Stimulated activated CD4-positive, alpha-beta T cell treated with anti-CD3 and anti-CD28 coated beads, Interleukin-15, amount 100 ng/mL, for 48 hours (primary cell): ENCODE measurements at places on chromosomes 13 and 19.

DNA sequence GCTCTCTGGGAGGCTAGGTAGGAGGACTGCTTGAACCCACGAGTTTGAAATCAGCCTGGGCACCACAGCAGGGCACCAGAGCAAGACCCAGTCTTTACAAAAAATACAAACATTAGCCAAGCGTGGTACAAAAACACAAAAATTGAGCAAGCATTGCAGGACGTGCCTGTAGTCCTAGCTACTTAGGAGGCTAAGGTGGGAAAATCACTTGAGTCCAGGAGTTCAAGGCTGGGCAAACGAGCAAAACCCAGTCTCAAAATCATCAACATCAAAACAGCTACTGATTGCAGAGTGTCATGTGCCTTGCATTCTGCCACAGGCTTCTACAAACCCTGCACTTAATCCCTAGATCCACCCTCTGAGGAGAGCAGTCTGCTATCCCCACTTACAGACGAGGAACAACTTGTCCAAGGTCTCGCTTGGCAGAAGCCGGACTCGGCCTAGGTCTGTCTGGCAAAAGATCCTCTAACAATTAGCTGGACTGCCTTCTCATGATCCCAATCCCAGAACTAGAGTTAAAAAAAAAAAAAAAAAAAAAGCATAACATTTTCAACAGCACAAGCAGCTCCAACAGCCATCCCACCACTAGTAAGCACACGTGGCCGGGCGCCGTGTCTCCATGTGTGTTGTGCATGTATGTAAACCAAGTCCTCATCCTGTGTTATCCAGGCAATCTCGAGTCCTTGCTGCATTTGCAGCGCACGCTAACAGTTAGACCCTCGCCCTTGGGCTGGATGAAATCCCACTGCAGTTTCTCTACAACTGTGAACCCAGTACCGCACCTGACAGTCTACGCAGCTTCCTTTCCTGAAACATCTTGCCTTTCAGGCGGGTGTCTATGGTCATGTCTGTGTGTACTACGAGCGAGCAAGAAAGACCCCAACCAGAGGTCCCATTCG lies 2.0 kb downstream of the PPP6R1 start:
- DNase-seq = no peak

DNA sequence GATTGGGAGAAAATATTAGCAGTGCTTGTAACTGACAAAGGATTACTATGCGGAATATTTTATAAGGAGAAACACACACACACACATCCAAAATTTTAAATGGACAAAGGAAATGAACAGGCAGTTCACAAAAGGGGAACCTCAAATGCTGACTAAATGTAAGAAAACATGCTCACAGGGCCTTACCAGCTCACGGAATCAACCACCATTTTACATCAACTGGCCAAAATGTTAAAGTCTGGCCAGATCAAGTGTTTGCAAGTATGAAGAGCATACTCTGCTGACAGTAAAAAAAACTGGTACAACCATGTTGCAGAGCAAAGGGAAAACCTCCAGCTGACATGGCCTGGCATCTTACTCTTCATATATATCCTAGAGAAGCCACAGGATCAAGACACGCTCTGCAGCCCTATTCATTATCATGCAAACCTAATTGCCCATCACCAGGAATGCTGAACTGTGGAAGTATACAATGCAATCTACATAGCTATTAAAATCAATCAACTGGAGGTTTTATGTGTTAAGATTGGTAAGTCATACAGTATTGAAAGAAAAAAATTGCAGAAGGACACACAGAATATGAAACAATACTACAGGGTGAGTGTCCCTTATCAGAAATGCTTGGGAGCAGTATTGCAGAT lies 124.4 kb downstream of the RNF17 start:
- no peak for DNase-seq

DNA sequence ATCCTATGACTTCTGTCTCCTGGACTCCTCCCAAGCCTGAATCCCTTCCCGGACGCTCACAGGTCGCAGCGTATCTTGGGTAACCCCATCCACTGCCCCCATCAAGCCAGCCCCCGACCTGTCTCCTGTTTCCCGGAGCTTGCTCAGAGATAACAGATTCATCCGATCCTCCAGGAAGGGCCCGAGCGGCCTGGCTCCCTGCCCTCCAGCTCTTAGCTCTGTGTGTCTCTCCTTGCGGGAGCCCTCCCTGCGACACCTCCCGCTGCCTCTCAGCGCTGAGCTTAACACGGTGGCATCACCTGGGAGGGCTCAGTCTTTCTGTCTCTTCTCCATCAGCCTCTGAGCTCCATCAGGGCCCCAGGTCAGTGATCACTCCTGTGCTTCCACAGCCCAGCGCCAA lies 4.3 kb upstream of the TMEM255B start:
- no peak for DNase-seq

- DNase-seq = no peak
These were observed at the start of gene STOML3 for GRCh38 chr13:38990693-38991092. Gene STOML3 (minus strand): TSS chr13:38990831. CDS start chr13:38990721, 110 bp downstream.

- DNase-seq = no peak
These were observed 62.7 kb downstream of the SLC7A1 start for GRCh38 chr13:29532821-29533220.

GRCh38 chr13:92769046-92769445 lies 457.6 kb upstream of the GPC6 start:
- no peak for DNase-seq

GRCh38 chr13:77991003-77991402 lies 72.4 kb upstream of the EDNRB start:
- DNase-seq = no peak

DNA sequence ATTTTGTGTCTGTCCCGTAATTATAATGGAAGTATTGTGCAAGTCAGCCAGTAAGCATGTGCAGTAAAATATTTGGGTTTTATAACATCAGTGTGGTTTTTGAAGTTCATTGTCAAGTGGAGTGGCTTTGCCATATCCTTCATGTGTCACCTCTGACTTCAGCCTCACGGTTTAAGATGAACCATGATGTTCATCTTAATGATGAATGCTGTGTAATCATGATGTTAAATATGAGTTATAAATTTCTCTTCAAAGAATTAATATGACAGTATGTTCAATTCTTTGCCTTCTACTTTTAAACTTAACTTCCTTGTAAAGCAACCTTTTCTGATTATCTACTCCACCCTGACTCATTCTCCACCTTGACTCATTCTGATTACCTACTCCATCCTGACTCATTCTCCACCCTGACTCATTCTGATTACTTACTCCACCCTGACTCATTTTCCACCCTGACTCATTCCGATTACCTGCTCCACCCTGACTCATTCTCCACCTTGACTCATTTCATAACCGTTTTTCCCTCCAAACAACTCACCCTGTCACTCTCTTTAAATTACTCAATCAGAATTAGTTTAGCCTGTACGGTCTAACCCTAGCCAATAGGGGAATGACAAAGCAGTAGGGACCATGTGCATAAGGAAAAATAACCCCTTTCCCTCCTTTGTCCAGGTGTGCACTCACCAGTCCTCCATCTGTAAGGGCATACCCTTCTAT lies 50.3 kb upstream of the ANKRD10 start:
- peak; percentile 20 for DNase-seq

GRCh38 chr19:5436106-5436947 lies 18.9 kb upstream of the ZNRF4 start:
- no peak for DNase-seq

DNA sequence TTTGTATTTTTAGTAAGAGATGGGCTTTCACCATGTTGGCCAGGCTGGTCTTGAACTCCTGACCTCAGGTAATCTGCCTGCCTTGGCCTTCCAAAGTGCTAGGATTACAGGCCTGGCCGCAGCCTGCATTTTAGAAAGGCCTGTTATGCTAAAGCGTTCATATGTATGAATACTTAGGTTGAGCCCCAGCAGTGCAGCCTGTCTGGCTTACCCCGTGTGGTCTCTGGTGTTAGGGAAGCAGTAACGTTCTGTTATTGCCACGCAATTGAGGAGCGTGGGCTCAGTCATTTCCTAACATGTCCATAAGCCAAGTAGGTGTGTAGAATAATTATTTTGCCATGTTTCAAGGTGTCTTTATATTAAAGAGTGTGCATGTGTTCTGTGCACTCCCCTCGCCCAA lies 14.3 kb downstream of the HNRNPM start:
- no peak for DNase-seq

GRCh38 chr19:50505856-50506611 lies 5.0 kb downstream of the JOSD2 start:
- no peak for DNase-seq

- DNase-seq = no peak
These were observed 324.4 kb downstream of the SLITRK1 start for GRCh38 chr13:83557845-83558244.

- no peak for DNase-seq
These were observed 19.9 kb upstream of the TINCR start for GRCh38 chr19:5587661-5588060.

DNA sequence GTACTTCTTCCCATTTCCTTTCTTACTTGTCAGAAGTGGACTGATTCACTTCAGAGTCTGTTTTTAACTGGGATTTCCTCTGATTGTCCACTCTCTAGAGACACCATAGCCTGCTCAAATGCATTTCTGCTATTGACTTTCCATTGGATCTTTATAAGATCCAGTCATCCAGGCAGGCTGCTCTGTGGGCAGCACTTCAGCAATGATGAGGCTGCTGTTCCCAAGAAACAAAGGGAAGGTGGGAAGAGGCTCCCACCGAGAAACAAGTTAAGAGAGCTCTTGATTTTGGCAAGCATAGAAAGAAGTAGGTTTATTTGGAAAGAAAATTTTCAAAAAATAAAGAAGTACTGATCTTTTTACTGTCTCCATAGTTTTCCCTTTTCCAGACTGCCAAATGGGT lies 125.8 kb upstream of the STARD13 start:
- no peak for DNase-seq

- DNase-seq = no peak
These were observed 147.0 kb downstream of the DCT start for GRCh38 chr13:94332359-94333096.

DNA sequence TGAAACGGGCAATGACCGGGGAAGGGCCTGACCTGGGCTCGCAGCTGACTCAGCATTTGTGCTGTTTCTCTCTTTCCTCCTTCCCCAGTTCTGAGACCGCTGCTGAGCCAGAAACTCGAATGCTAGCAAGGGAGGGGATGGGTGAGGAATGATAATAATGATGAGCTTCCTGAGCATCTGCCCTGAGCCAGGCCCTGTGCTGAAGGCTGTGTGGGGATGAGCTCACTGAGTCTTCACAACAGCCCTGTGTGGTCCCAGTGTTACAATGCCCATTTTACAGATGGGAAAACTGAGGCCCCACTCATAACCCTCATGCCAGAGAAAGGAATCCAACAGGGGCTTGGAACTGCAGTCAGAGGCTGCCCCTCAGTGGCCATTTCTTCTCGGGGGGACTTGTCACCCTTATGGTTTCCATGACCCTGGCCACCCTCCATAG lies 8.1 kb downstream of the SULT2B1 start:
- DNase-seq = no peak

- DNase-seq = peak; percentile 91
These were observed 10.0 kb downstream of the ARHGAP45 start for GRCh38 chr19:1076951-1077350.

DNA sequence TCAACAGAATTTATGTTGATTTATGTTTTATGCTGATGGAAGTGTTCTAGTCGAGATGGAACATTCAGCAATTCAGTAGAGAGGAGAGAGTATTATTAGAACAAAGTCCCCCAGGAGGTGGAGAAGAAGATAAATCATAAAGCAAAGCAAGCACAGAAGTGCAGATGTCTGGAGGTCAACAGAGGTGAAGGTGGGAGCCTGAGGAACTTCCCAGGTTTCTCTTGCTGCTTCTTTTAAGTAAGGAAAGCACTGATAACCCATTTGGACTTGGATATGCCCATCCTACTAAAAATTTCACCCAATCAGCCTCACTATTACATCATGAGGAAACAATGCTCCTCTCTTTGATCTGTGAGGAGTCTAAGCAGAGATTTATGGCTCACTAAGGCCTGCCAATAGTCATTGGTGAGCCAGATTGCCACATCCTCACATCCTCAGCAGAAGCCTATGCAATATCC lies 98.8 kb downstream of the EPSTI1 start:
- DNase-seq = no peak

GRCh38 chr19:245457-245856 lies 45.7 kb downstream of the PLPP2 start:
- DNase-seq = no peak

DNA sequence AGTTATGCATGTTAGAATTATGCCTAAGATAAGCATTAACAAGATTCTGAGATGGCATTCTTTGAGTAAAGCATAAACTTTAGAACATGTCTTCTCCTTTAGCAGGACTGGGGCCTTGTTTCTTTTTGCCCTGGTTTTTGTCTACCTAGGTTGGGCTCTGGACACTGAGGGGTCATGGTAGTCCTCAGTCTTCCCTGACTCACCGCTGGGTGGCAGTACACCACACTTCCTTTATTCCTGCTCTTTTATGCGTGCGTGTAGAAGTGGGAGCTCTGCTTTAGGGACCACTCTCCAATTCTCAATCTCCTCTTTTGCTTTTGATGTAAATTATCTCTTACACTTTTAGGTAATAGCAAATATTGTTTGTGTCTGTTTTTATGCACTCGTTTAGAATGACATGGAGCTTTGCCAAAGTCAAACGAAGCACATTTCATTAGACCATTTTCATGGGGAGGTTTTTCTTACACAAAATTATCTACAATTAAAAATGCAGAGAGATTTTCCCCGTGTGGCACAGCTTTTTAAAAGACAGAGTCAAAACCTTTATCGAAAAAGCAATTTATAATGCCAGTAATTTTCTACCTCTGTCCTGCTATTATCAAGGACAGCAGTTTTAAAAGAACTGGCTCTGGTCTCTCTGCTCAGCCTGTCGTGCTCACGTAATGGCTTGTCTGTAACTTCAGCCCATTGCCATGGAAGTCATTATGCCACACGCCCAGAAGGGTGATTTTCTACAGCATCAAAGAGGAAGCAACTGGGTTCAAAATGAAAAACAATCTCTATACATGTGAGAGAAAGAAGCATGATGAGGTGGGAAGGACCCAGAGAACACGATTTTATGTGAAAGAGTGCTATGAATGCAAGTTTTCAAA lies 413.9 kb downstream of the COG6 start:
- DNase-seq = peak; percentile 59

DNA sequence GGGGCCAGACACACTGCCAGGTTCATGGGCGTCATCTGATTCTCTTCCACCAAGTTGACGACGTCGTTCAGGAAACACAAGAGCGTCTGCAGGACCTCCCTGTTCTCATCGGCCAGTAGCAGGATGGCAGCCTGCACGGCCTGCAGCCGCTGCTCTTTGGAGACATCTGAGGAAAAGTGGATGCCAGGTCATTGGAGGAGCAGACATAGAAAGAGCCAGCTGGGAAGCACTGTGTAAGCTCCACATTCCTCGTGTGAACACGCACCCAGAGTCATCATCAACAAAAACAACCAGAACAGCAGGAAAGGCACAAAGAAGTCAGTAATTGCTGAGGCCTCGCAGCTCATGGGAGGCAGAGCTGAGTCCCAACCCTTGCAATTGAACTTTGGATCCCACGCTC lies 96.5 kb downstream of the KL start:
- DNase-seq = no peak

GRCh38 chr13:29547153-29547552 lies 48.3 kb downstream of the SLC7A1 start:
- no peak for DNase-seq

DNA sequence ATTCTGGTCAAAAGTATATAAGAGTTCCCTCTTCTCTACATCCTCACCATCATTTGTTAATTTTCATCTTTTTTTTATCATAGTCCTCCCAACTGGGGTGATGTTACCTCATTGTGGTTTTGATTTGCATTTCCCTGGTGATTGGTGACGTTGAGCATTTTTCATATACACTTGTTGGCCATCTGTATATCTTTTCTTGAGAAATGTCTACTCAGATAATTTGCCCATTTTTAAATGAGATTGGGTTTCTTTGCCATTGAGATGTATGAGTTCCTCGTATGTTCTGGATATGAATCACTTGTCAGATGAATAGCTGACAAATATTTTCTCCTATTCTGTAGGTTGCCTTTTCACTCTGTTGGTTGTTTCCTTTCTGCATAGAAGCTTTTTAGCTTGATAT lies 2.4 kb downstream of the CD33 start:
- DNase-seq = no peak
